ENCODE measurements at places on chromosomes 16 and 17.

- no peak for DNase-seq
Observed at GRCh38 chr17:77304746-77305473, 164.1 kb downstream of the SEC14L1 start.

- DNase-seq = no peak
Observed at GRCh38 chr17:47692895-47693730, 848 bp upstream of the TBKBP1 start.

DNA sequence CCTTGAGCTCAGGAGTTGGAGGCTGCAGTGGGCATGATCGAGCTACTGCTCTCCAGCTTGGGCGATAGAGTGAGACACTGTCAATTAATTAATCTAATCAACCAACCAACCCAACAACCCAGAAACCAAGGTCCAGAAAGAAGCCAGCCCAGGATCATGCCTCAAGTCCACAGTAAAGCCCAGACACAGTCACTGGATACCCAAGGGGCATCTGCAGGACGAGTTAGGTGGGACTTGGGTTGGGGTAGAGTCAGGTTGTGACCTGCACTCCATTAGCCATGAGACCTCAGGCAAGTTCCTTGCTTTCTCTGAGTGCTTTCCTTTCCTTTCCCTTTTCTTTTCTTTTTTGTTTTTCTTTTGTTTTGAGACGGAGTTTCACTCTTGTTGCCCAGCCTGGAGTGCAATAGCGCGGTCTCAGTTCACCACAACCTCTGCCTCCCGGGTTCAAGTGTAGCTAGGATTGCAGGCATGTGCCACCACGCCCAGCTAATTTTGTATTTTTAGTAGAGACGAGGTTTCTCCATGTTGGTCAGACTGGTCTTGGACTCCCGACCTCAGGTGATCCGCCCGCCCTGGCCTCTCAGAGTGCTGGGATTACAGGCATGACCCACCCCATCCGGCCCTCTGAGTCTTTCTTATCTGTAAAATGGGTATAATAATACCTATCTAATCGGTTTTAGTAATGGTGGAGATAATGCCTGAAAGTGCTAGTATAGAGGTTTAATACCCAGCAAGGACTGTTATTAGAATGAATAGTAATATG lies 3.5 kb upstream of the HSD17B1 start:
- DNase-seq = no peak

DNA sequence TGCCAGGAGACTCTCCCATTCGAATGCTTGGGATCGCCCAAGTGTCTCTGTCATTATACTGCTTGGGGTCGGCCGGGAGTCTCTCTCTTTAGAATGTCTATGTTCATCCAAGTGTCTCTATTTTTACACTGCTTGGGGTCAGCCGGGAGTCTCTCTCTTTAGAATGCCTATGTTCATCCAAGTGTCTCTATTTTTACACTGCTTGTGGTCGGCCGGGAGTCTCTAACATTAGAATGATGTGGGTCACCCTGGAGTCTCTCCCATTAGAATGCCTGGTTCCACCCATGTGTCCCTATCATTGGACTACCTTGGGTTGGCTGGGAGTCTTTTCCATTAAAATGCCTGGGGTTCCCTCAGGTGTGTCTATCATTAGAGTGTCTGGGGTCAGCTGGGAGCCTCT lies 2230.4 kb downstream of the TP53TG3F start:
- DNase-seq = no peak

GRCh38 chr17:8413328-8413727 lies 15.7 kb upstream of the RNF222 start:
- DNase-seq = no peak

- no peak for DNase-seq
Observed at GRCh38 chr16:58333985-58334384, 39.2 kb upstream of the PRSS54 start.

DNA sequence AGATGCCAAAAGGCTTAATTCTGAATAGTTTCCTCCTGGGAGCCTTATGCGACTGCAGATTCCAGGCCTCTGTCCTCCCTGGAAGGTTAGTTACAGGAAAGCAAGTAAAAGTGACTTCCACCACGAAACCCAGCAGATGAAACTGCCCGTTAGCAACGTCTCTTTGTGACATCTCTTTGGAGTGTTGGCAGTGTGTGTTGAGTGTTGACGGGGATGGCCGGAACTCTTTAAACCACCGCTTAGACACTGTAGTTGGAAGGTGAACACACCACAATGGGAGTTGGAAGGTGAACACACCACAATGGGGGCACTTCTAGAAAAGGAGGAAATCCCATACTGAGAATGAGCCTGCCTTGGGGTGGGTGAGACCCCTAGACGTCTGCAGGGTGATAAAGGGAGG lies 858 bp downstream of the SKAP1 start:
- no peak for DNase-seq

DNA sequence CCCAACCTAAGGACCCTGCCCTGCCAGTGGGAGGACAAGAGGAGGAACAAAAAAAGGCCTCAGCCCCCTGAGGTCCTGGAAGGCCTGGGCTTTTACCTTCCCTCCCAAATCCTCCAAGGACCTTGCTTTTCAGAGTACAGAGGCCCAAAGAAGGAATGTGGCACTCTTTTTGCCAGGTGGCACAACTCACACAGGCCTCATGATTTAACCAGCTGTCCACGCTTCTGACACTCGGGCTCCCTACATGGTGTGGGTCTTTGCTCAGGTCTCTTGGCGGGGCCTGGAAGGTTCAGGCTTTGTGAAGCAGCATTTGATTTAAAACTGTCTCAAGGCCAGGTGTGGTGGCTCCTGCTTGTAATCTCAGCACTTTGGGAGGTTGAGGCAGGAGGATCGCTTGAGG lies 120.6 kb downstream of the ABCC6 start:
- DNase-seq = no peak

DNA sequence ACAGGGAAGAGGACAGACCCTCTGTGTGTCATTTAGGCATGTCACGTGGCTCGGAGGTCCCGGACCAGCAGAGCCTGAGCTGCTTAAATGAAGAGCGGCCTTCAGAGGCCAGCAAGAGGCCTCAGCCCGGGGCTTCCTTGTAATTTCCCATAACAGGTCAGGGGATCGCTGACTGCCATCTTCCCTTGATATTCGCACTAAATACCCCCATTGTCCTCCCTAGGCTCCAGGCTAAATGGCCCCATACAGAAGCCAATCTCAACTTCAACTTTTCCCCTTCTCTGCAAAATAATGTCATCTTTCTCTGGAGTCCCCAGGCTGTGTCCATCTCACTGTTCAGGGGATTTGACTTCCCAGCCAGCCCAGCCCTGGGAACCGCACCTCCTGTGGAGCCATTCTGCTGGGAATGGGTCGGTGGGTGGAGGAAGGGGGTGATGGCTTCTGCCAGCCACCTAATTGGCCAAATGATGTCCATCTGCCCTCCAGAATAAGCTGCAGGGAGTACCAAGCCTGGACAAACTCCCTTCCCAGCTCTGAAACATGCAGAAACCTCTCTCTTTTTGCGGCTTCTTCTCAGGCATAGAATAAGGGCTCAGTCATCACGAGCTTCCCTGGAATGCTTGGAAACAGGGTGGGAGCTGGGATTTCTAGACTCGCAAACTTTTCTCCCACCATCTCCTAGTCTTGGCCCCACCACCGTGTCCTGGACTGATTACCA lies 129.9 kb downstream of the SDK2 start:
- no peak for DNase-seq

DNA sequence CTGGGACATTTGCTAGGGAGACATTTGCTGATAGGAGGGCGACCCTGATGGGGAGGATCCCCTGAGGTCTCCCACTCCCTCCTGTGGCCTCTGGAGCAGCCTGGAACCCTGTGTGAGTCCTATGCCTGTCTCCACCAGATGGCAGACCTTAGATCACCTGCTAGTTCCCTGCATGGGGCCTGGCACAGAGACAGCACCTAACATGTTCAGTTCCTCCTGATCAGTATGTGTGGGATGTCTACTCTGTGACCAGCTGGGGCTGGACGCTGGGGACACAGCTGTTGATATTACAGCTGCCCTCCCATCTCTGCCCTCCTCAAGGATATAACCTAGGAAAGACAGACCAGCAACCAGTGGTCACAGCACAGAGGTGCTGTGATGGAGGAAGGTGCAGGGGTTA lies 1.1 kb upstream of the ADCY7 start:
- no peak for DNase-seq

DNA sequence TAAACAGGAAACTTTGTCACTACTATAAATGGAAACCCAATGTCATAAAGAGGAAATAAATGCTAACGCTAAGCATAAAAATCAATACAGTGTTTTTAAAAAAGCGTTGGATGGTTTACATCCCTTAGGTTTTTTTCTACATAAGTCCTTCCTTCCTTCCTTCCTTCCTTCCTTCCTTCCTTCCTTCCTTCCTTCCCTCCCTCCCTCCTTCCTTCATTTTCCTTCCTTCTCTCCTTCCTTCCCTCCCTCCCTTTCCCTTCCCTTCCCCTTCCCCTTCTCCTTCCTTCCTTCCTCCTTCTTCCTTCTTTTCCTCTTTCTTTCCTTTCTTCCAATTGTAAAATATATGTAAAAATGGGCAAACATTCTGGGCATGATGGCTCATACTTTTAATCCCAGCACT lies 108.3 kb downstream of the HAPSTR1 start:
- DNase-seq = no peak

DNA sequence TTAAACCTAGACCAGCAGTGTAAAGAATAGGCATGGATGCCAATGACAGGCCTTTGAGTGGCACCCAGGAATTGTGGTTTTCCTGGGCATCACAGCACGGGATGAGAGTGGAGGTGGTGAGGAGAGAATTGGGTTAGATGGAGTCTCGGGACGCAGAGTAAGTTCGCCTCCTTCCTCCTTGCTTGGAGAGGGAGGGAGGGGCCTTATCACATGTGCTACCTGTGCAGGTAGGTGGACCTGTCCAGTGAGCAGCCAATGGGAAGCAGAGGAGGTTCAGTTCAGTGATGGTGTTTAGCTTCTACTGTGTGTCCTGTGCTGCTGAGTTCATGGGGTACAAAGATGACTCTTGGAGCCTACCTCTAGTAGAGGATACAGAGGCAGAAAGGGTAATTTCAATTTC lies 14.9 kb downstream of the YPEL2 start:
- DNase-seq = no peak

DNA sequence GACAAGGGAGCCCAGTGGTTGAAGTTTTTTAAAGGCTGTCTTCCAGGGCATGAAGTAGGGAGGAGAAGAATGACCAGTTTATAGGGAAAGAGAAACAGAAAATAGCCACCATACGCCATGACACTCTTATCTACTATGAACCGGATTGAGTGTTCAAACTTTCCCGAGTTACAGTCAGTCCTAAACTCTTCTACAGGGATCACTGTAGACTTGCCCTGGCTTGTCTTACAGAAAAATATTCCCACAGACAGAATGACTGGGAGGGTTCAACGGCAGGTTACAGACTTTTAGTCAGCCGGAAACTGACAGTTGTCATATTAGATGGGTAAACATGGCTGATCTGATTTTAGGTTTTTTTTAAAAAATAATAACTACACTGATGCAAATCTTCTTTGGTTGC lies 662.5 kb upstream of the SOX9 start:
- DNase-seq = no peak

DNA sequence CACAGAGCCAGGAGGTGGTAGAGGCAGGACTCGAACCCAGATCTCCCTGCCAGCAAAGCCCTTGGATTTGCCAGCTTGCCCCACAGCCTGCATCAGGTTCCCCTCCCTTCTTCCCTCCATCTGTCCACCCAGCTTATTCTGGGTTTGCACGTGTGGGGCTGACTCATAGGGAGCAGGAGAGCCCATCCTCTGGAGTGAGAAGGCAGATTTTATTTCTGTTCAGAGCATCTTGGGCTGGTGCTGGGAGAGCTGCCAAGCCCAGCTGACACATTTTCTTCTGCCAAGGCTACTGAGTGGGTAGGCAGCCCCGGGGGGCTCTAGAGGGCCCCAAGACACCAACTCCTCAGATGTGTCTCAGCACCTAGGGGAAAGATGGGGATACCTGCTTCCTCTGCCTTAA lies 106.3 kb upstream of the CRHR1 start:
- DNase-seq = no peak

DNA sequence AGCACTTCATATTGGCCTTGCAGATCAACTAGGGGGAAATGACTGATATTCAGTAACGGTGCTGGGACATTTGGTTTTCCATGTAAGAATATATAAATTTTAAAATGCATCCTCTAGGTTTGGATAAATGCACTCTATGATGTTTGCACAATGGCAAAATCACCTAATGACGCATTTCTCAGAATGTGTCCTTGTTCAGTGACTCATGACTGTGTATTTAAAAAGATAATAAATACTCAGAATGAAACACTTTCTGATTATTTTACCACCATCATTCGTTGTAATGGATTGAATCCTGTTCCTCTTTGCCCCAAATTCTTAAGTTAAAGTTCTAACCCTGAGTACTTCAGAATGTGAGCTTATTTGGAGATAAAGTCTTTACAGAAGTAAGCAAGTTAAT lies 17.2 kb upstream of the ADGRG1 start:
- DNase-seq = no peak

- no peak for DNase-seq
Observed at GRCh38 chr16:64011650-64012049, 1110.2 kb downstream of the CDH11 start.

DNA sequence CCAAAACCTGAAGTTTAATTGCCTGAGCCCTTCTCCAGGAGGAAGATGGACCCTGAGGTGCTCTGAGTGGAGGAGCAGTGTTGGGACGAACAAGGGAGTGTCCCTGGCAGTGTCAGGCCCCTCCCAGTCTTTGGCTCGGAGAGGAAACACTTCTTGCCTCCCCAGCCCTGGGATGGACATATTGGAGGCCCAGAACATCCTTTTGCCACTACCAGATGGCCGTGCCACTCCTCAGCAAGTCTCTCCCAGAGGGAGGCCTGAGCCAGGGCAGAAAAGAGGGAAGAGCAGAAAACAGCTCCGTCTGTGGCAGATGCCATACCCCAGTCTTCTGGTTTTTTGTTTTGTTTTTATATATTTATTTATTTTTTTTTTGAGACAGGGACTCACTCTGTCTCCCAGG lies 91.5 kb upstream of the CRHR1 start:
- no peak for DNase-seq

DNA sequence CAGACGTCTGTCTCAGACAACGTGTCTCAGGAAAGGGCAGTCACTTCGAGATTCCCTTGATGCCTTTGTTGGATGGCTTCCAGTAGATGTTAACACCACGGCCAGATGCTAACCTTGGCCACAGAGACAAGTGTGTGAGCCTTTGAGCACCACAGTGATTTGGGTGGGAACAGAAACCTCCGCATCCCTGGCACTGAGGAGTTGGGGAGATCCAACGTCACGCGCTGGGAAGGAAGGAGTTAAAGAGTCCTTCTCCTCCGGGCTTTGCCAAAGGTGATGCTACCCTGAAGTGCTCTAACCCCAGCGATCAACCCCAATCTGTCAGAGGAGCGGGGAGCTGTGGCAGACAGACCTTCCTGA lies 3.0 kb upstream of the ABR start:
- DNase-seq = no peak

- DNase-seq = no peak
Observed at GRCh38 chr16:23187341-23187740, 4.8 kb downstream of the SCNN1G start.

DNA sequence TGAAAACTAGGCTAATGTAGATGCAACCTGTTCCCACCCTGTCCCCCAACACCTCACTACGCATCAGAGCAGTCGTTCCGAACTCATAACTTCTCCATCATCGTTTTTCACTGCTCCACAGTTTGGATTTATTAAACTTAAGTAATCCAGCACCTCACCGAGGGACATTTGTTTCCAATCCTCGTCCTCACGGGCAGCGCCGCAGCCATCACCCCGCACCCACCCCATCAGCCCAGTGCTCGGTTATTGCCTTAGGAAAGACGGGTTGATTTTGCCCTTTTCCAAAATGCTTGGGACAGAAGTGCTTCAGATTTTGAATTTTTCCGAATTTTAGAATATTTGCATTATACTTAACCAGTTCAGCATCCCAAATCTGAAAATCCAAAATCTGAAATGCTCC lies 71.0 kb upstream of the DOC2B start:
- DNase-seq = no peak

- DNase-seq = no peak
Observed at GRCh38 chr17:67011527-67012175, 32.7 kb upstream of the CACNG1 start.

GRCh38 chr16:71242601-71243000 lies 12.1 kb upstream of the HYDIN start:
- no peak for DNase-seq

Measured in fibroblast of upper back skin (primary cell).